ENCODE measurements at places on chromosomes 4 and X.
A peak's percentile ranks its signal among the peaks of the same experiment; 100 is the strongest.

DNA sequence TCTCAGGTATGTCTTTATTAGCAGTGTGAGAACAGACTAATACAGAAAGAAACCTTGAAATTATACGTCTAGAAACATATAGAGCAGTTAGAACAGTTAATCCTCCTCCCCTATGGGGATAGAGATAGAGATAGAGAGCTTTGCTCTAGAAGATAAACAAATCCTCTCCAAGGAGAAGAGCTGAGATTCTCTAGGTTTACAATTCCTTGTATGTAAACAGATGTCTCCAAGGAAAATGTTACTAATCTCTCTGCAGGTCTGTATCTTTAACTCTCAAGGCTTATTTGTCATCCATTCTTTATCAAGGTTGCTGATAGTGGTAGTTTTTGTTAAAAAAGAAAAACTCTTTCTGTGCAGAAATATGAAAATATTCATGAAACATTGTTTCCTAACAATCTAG lies 282.1 kb upstream of the GIMD1 start:
- DNase-seq = no peak

GRCh38 chrX:151988706-151989299 lies 14.3 kb upstream of the GABRE start:
- no peak for DNase-seq

- no peak for DNase-seq
These were observed 161.0 kb downstream of the DCTD start for GRCh38 chr4:182756161-182756690.

DNA sequence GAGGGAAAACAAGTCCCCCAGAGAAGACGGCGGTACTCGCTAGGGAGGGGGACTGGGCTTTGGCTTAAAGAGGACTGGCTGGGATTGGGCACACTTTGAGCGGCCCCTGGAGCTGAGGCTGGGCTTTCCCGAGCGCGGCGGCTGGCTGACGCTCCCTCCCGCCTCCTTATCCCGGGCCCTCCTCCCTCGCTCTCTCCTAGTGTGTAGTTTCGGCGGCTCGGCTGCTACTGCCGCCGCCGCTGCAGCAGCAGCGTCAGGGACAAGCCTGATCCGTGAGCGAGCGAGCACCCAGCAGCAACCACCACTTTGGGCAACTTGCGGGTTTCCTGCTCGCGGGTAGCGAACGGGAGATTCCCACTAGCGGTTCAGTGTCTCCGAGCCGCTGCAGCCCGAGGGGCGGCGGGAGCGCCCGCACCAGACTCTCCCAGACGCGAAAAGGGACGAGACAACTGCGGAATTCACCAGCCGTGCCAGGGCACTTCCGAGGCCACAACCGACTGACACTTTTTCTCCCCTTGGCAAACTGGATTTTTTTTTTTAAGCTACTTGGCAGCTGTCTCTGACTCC lies 632 bp upstream of the PCDH7 start:
- DNase-seq = no peak

DNA sequence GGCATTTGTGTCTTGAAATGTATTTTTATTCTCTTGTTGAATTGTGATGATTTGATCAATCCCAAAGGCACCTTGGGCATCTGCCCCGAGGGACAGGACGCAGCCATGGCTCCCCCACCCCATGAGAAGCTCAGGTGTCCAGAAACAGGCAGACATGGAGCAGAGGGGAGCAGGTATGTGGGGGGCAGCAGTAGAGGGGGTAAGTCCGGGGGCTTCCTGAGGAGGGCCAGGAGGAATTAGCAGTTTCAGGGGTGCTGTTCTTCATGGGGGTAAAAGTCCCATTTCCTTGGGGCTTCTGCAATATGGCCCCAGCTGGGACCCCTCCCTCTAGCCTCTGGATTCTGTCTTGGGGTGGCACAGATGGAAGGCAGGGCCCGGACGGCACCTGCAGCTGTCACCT lies 67.0 kb upstream of the HMX1 start:
- DNase-seq = no peak

DNA sequence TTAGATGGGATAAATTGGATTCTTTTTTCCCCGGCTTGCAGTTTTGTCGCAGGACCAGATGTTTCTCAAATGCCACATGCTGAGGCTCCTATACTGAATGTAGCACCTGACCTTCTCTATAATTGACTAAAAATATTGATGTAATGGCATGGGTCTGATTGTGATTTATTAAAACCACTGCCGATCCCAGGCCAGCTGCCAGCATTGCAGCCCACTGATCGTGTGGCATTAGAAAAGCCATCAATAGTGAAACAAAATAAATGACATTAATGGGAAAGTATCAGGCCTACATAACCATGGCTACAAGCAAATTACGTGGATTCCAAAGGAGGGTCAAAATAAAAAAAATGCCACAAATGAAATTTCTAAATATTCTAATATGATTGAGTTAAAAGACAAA lies 98.7 kb downstream of the MAB21L2 start:
- no peak for DNase-seq

DNA sequence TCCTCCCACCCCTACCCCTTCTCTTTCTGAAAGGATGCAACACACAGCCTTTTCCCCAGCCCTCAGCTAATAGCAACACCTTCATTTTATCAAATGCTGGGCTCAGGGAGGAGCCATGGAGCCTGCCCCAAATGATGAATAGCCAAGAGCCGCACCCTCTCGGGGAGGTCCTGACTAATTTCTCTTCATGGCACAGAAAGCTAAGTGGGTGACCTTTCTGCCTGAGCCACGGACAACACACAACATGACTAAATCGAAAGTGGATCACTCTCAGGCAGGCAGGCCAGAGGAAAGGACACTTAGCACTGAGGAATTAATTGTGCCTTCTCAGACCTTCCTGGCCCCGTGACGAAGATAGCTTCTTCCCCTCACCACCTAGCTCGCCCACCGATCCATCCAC lies 165.1 kb upstream of the RAI2 start:
- DNase-seq = no peak

GRCh38 chr4:124712372-124713184 lies at the start of gene ANKRD50:
ANKRD50 (minus strand) TSS chr4:124712732; CDS start chr4:124710511, 2,221 bp downstream.
- peak; percentile 8 for DNase-seq

GRCh38 chr4:150001815-150002214 lies 76.4 kb upstream of the DCLK2 start:
- DNase-seq = no peak

DNA sequence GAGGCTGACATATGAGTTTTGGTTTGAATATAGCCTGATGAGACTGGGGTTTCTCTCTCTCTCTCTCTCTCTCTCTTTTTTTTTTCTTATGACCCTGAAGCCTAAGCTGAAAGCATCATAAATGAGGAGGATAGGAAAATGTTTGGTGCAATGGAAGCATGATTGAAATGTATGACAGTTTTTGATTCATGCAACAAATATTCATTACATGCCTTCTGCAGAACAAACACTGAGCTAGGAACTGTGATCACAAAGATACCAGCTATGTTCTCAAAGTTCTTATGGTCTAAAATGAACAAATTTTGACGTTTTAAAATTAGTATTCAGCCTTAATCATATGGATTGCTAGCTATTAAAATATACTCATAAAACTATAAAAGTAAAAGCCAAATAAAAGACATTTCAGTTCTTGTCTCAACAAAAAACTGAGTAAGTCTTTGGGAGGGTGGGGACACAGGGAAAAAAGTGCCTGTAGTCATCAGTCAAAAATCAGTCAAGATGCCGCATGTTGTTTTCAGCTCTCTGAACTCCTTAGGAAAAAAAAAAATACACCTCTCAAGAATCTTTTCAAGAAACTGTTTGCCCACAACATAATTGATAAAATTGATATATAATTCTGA lies 57.2 kb downstream of the NKX6-1 start:
- DNase-seq = no peak

DNA sequence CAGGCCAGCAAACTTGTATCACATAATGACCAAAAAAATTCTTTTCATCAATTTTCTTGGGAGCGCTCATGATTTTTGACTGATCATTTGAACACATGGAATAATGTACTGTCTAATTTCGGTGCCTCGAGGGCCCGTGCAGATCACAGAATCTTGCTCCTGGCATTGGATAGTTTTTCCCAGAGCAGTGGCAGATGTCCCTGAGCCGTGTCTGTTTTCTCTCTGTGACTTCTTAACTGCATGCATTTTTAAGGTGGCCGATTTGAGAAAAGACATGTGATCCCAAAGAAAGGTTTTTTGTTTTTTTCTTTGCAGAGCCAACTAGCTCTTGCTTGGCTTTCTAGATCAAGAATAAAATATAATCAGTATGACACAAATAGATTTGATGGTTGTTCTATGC lies 19.7 kb downstream of the GPRIN3 start:
- no peak for DNase-seq

DNA sequence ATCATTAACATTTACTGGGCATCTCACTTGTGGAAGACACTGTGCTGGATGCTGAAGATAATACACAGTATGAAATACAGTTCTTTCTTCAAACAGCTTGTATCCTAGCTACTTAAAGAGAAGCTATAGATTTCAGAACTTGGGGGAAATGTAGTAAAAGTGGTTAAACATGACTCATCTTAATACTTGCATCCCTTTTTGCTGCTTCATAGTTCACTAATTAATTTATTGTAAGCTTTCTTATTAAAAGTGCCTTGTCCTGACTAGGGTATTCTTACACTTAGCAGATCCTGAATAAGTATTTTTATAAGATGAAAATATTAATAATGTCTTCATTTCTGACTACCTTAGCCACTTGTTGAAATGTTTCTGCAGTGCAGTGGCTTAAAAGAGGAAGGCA lies 132.8 kb upstream of the STIM2 start:
- DNase-seq = no peak

GRCh38 chr4:112966701-112967488 lies 82.6 kb upstream of the ANK2 start:
- no peak for DNase-seq

DNA sequence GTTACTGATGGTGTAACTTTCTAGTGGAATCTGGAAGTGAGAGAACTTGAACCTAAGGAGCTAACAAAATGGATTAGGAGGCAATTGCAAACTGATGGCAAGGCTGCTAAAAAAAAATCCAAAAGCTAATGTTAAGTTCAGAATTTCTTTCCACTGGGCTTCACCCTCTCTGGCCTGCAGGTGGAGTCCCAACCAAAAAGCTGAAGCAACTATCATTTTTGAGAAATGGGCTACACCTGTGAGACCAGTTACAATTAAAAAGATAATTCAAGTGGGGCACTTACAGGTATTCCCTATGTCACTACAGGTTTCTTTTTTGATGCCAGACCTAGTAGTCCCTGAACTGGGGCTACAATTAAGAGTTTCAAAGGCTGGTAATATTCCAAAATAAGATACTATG lies 142.1 kb upstream of the FTHL17 start:
- DNase-seq = no peak

GRCh38 chr4:2219233-2219760 lies 22.6 kb downstream of the HAUS3 start:
- no peak for DNase-seq

GRCh38 chr4:107956011-107956410 lies 24.7 kb downstream of the CYP2U1 start:
- no peak for DNase-seq

DNA sequence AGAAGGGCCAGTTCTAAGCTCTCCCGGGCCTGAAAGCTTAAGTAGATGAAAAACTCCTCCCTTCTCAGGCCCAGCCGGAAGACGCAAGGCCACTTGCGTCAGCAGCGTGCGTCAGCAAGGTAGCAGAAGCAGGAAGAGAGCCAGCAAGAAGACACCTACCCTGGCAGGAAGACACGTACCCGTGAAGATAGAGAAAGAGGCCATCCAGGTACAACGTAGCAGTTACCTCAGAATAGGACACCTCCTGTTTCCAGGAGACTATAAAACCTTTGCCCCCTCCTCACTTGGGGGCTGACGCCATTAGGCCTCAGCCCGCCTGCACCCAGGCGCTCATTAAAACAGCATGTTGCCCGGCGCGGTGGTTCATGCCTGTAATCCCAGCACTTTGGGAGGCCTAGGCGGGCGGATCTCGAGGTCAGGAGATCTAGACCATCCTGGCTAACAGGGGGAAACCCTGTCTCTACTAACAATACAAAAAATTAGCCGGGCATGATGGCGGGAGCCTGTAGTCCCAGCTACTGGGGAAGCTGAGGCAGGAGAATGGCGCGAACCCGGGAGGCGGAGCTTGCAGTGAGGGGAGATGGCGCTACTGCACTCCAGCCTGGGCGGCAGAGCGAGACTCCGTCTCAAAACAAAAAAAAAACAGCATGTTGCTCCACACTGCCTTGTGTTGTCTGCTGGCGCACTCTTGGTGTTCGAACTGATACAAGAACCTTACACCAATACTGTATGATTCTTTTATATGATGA lies 242.7 kb upstream of the NWD2 start:
- DNase-seq = no peak

- DNase-seq = no peak
These were observed 69.6 kb upstream of the NDP start for GRCh38 chrX:44042751-44043150.

- DNase-seq = no peak
These were observed 547.0 kb upstream of the NDST4 start for GRCh38 chr4:115660465-115660864.

- DNase-seq = no peak
These were observed 287.2 kb downstream of the FRMPD4 start for GRCh38 chrX:12425496-12425895.

GRCh38 chrX:154476821-154477220 lies 2.3 kb downstream of the LAGE3 start:
- no peak for DNase-seq
